NCI-H1048 (cell line): ENCODE measurements at places on chromosomes 1 and 21.

- no peak for DNase-seq
Measured at GRCh38 chr1:201605385-201606010, 66.6 kb downstream of the NAV1 start.

GRCh38 chr1:59193443-59194093 is 103.3 kb upstream of the FGGY start:
- DNase-seq: no peak

GRCh38 chr1:183989078-183989577 is 48.4 kb downstream of the COLGALT2 start:
- DNase-seq: no peak

- DNase-seq: no peak
Measured at GRCh38 chr1:51570063-51570710, 46.7 kb upstream of the OSBPL9 start.

GRCh38 chr1:207067665-207068064 is 14.6 kb downstream of the PFKFB2 start:
- DNase-seq: no peak

- no peak for DNase-seq
Measured at GRCh38 chr1:115233598-115233997, 104.5 kb downstream of the NGF start.

DNA sequence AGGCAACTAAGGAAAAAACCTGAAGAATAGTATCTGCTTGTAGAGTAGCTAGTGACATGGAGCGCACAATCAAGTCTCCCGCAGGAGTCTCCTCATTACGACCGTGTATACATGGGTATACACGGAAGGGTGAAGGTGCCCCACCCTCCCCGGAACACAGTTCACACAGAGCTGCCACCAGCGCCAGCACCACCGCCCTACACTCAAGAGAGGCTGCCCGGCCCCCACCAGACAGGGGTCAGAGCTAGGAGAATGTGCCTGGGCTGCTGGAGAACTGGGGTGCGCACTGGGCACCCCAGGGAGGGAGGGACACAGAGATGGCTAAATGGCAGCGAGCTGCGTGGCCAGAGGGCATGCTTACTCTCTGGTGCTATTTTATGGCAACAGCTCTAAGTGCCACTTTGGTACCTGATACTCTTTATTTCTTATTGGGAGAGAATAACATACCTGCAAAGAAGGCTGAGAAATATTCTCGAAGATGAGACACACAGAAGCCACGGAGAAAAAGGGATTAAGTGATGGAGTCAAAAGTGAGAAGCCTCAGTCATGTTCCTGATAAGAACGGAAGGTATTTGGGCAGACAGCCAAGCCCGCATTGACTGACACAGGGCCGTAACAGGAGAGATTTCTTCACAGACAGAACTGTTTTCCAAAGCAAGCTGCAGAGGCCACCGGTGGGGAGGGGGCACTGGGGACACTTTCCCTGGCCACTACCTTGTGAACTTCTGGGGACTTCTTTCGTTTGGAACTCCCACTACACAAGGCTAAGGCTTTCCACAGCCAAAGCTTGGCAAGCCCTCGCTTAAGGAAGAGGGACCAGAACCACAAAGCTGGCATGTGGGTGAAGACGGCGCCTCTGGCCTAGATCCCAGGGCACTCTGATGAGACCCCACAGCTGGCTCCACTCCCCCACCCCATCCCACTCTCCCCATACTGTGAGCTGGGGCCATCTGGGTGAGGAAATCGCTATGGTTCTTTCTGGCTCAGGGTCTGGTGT is 108.0 kb downstream of the PGBD5 start:
- no peak for DNase-seq

DNA sequence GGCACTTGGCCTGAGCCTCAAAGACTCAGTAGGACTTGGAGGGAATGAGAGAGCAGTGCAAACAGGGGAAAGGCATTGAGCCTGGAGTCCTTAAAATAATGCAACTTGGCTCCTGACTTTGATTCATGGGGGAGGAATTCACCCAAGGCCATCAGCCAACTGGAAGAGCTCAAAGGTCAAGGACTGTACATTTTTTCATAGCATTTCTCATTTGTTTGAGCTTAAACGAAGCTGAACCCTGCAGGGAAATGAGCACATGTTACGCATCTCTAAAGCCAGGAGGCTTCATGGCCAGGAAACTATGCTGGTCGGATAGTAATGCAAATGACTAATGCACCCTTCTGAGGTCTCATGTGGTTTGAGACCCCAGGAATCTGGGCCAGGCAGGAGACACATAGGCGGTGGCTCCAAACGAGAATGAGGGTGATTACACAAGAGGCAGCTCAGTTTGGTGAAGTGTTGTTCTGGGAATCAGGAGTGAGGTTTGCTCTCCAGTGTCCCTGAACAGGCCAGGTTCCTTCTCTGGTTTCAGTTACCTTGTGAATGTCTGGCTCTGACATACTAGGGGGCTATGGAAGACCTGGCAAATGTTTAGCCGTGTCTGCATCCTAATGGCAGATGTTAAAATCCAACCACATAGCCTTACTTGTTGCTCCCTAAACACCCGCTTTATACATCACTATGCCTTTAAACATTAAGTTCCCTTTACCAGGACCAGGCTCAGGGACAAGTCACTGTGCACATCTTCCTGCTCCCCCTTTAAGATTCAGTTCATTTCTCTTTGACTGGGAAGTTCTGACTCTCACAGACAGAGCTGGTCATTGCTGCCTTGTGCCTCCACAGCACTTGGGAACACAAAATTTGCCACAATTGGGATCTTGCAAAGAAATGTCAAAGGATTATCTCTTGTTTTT is 503.9 kb upstream of the USP24 start:
- no peak for DNase-seq

DNA sequence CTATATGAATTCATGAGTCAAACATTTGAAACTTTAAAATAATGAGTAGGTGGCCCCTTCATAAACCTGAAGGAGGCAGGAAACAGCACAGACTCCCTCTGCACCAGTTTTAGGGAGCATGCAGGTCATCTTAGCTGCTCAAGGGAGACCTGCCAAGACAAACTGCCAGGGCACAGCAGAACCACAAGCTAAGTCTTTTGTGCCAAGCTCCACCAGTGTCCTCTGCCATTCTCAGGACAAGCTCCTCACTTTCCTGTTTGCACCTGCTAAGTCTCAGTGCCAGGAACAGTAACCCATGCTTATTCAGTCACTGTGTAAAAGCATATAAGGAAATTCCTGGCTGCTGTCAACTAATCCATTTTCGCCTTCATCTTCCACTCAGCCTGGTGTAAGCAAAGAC is 368.9 kb downstream of the SEC16B start:
- DNase-seq: no peak

DNA sequence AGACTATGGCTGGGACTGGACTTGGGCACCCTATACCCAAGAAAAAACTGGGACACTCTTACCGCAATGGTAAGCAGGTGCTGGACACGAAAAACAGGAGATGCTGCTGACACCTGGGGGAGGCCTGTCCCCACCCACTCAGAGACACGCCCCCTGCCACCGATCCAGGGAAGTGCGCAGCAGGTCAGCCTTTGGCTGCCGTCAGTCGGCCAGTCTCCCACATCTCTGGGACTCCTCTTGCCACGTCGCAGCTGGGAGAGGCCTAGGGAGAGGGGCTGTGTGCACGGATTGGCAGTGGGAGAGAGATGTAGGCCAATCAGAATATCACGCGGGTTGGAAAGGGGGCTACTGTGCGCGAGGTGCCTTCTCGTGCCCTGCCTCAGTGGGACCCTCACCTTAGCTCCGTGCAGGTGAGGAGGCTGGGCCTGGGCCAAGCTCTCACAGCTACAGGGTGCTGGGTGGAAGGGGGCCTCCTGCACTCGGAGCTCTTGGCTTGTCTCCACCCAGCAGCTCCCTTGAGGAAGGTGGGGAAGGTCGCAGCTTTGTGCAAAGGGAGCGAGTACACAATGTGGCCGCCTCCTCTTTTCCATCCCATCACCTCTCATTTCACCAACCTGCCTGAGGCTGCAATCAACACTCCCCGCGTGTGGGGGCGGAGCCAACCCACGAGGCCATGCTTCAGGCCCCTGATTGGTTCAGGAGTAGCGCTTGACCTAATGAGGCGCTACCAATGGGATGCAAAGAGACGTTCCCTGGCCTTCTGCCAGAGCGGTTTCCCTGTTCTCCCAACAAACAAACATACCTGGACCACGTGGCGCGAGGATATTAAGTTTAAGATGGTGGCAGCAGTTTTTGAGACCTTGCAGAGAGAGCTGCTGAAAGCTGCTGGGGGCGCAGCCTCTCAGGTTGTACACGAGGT is 25.7 kb upstream of the LDLRAP1 start:
- DNase-seq: no peak

DNA sequence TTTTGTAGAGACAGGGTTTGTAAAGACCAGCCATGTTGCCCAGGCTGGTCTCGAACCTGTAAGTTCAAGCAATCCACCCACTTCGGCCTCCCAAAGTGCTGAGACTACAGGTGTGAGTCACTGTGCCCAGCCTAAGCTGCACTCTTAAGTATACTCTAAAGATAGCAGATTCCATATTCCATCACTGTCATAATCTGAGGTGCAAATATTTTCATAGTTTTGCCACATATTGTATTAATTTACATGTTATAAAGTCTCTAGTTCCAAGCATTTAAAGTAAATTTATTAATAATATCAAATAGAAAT is 121.3 kb downstream of the HFM1 start:
- no peak for DNase-seq

GRCh38 chr1:31497601-31498000 is 78.7 kb upstream of the TINAGL1 start:
- no peak for DNase-seq
